ENCODE measurements at places on chromosomes 2 and 18.
A peak's percentile ranks its signal among the peaks of the same experiment; 100 is the strongest.

- DNase-seq, result no peak
These were observed 16.4 kb upstream of the ARMC9 start for GRCh38 chr2:231181860-231182512.

- no peak for DNase-seq
These were observed 81.1 kb downstream of the DYNAP start for GRCh38 chr18:54672109-54672508.

GRCh38 chr2:219581346-219581745, 9.2 kb downstream of the INHA start:
- no peak for DNase-seq

- peak; percentile 3 for DNase-seq
These were observed 60.5 kb downstream of the G6PC2 start for GRCh38 chr2:168961450-168962229.

GRCh38 chr18:59385191-59385590, 26.1 kb upstream of the LMAN1 start:
- DNase-seq, result no peak

DNA sequence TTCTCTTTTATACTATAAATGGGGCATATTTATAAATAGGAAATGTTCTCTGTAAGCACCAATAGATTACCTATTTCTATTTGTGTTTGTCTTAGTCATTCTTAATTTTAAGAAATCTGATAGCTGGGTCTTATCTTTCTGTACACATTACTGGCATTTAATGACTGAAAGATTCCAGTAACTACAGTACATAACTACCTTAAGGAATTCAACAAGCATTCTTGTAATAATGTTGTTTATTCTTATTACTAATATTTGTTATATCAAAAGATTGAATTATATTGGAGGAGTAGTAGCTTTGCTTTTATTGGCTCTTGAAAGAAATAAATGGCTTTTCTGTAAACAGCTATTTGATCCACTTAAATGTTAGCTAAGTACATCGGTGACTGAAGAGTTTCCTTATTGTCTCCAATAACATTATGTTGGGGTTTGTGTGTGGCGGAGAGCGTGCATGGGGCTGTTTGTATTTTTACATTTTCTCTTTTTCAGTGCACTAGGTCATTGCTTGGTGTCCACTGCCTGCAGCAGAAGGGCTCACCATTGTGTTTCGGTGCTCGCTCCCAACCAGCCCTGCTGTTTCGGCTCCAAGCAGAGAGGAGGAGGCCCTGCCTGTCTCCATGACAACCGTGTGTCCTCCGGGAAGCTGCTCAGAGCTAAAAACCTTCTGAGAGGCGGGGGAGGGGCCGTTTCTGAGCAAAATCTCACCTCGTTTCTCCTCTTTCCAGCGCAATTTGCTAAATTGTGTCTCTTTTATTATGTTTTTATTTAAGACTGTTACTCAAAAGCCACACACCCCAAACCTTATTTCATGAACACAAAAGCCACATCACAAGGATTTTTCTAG, 112.5 kb upstream of the SLC38A11 start:
- DNase-seq, result no peak

Measured in activated CD8-positive, alpha-beta memory T cell treated with anti-CD3 and anti-CD28 coated beads for 1 hour (primary cell).